ENCODE measurements at places on chromosomes 13 and 19.

- DNase-seq: peak; percentile 85
Measured at GRCh38 chr13:109785141-109785891, 1.1 kb downstream of the IRS2 start.

DNA sequence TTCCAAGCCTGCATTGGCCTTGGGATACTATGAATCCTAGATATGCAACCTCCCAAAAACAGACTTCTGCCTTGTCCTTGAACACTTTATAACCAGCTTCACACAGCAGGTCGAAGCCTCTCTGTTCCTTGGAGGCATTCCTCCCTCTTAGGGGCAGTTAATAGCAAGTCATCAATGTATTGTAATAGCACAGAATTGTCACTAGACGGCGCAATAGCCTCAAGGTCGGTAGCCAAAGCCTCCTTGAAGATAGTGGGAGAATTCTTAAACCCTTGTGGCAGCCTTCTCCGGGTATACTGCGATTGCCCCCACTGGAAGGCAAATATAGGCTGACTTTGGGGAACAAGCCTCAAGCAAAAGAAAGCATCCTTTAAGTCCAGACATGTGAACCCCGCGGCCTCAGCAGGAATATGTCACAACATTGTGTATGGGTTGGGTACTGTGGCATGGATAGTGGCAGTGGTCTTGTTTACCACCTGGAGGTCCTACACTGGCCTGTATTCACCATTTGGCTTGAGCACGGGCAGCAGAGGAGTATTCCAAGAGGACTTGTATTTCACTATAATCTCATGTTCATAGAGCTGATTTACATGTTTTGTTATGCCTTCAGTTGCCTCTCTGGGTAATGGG, 61.1 kb downstream of the ZNF431 start:
- DNase-seq: no peak

GRCh38 chr13:48155848-48156247, 60.9 kb upstream of the MED4 start:
- no peak for DNase-seq

GRCh38 chr13:94270556-94270955, 208.9 kb downstream of the DCT start:
- no peak for DNase-seq

DNA sequence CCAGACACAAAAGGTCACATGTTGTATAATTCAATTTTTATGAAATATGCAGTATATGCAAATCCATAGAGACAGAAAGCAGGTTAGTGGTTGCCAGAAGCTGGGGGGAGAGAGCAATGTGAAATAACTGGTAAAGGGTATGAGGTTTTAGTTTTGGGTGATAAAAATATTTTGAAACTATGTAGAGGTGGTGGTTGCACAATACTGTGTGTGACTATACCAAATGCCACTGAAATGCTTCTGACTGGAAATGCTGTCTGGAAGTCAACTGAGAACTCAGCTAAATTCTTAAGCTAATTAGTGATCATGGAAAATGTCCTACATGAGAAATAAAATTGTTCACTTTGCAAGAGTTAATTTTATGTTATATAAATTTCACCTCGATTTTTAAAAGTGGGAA, 65.3 kb upstream of the RXFP2 start:
- no peak for DNase-seq

- no peak for DNase-seq
Measured at GRCh38 chr13:108924134-108924533, 294.7 kb downstream of the MYO16 start.

GRCh38 chr19:30743702-30744101, 371.5 kb downstream of the ZNF536 start:
- DNase-seq: no peak

DNA sequence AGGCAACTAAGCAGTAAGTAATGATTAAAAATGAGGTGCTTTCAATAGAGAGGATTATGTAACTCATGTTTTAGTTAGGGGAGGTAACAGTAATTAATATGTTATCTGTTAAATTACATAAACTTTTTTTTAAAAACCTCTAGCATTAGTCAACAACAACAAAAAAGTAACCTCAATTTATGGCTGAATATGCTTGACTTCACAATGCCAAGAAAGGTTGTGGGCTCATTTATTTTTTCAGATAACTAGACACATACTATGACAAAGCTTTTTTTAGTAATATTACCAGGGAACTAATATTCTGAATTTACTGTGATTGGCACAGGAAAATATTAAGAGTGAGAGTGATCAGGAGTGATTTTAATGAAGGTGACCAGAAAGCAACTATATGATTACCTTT, 54.9 kb downstream of the KCNRG start:
- DNase-seq: no peak

- DNase-seq: no peak
Measured at GRCh38 chr19:19297759-19298158, 22.6 kb downstream of the SUGP1 start.

- DNase-seq: no peak
Measured at GRCh38 chr13:60286707-60287106, 110.3 kb upstream of the TDRD3 start.

- no peak for DNase-seq
Measured at GRCh38 chr19:46426035-46426505, 2.7 kb downstream of the PNMA8C start.

GRCh38 chr13:78998630-78999315, 339.8 kb upstream of the OBI1 start:
- no peak for DNase-seq

DNA sequence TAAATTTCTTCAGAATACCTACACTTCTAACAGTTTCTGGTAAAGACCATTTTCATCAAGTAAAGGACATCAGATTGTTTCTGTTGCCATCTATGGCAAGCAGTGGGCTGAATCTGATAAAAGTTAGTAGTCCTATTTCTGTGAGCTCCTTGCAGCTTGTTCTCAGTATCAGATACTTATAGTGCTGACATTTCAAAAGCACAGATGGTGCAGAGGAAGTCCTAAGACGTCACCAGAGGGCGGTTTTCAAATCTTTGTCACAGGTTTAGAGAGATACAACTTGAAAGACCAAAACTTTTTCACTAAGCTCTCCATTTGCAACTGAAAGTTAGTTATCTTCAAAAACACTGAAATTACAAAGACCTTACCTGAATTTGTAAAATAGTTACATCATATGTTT, 719.8 kb downstream of the SLITRK1 start:
- no peak for DNase-seq

DNA sequence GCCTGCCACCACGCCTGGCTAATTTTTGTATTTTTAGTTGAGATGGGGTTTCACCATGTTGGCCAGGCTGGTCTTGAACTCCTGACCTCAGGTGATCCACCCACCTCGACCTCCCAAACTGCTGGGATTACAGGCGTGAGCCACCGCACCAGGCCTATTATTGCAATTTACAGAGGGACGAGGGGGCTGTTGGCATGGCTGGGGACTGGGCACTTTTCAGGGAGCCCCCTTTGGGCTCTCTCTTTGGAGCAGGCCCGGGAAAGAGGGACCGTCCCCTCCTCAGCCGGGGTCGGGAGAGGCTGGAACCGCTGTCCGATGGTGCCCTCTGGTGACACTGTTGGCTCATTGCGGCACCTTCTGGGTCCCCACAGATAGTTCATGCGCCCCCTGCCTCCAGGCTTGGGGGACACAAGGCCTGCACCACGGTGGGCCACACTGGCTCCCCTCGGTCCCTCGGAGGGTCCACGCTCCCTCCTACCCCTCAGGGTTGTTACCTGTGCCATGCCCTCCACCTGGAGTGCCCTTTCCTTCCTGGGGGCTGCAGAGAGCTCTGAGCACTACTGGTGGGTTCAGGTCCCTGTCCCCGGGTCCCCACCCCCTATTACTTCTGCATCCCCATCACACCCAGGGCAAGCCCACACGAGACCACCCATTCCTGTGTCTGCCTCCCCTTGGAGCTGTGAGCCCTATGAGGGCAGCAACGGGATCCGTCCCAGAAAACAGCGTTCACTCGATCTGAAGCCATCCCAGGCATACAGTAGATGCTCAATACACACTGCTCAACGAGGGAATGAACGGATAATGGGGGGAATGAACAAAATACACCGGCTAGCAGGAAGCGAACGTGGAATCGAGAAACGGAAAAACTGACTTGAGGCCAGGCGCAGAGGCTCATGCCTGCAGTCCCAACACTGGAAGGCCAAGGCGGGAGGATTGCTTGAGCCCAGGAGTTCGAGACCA, 12.5 kb downstream of the FEM1A start:
- peak; percentile 80 for DNase-seq

DNA sequence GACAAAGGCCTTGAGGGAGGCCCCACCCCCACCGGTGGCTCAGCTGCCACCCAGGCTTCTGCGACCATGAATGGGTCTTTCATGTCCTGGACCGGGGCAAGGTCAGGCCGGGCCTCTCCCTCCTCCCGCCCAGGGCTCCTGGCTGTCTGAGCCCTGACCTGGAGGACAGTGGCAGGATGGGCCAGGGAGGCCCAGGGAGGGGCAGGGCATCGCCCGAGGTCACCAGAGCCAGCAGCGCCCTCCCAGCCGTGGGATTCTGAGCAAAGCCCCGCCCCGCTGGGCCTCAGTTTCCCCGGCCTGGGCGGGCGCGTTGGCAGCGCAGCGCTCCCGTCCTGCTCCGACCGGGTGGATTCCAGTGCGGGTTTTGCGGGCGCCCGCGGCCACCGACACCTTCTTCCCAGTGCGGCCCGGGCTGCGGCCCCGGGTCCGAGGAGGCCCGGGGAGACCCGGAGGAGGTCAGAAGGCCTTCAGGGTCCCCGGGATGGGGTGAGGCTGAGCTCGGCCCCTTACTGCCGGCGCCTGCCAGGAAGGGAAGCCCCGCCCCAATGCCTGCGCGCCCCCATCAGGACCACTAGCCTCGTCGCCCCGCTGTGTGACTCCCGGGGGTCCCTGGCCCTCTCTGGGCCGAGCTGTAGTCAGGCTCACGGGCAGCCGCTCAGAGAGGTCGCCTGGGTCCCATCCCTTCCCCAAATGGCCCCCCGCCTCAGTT, 24.6 kb upstream of the SEMA6B start:
- DNase-seq: no peak

- DNase-seq: no peak
Measured at GRCh38 chr13:45327253-45327955, 13.6 kb downstream of the TPT1 start.

DNA sequence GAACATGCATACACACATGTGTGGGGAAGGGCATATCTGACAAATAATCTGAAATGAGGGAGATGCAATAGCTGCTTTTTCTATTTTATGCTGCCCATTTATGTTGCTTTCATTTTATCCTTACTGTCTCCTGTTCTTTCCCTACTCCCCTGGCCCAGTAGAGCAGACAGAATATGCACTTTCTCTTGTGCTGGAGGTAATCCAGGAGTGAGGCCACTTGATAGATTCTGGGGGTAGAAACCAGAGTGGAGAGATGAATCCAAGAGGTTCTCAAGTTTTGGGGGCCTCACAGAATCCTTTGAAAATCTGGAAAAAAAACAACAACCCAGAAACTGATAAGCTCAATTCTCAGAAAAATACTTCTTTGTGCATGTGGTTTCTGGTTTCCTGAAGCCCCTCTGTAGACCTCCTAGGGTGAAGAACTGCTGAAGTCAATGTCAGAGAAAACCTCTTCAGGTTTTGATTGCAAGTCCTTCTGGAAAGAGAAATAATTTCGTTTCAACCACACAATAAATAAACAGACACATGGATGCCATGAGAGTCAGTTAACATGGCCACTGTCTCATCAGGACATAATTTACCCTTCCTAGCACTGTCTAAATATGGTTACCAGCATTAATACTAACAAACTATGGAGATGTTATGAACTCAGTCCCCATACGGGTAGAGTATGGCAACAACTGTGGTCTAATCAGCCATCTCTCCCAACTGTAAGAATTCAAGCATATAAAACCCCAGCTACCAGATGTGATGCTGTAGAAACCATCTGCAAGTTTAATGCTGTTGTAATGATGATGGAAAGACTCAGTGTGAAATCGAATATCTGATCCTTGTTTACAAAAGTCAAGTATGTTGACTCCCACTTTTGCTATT, 355.6 kb downstream of the SLC7A1 start:
- DNase-seq: no peak

DNA sequence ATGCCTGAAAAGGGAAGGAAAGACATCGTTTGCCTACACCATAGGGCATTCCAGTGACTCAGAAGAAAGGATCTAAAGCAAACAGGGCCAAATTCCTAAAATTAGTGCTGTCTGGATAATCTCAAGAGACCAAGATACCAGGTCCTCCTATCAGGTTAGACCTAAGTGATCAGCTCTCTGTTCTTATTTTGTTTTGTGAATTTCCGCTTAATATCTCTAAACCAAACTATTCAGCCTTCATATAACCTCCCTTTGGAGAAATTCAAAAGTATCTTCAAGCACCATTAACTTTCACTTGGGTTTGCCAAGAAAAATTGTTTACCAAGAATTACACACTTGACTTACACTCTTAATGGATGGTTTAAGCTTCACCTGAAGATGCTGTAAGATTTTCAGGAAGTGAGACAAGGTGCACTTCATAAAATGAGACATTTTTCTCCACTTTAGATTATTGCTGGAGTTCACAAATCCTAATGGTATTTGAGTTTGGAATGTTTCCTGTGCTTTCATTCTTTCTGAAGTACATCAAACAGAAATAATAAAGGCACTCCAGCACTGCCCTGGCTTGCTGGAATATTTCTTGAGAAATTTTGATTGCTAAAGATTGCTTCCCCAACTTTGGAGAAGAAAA, 376.1 kb downstream of the LMO7 start:
- no peak for DNase-seq

DNA sequence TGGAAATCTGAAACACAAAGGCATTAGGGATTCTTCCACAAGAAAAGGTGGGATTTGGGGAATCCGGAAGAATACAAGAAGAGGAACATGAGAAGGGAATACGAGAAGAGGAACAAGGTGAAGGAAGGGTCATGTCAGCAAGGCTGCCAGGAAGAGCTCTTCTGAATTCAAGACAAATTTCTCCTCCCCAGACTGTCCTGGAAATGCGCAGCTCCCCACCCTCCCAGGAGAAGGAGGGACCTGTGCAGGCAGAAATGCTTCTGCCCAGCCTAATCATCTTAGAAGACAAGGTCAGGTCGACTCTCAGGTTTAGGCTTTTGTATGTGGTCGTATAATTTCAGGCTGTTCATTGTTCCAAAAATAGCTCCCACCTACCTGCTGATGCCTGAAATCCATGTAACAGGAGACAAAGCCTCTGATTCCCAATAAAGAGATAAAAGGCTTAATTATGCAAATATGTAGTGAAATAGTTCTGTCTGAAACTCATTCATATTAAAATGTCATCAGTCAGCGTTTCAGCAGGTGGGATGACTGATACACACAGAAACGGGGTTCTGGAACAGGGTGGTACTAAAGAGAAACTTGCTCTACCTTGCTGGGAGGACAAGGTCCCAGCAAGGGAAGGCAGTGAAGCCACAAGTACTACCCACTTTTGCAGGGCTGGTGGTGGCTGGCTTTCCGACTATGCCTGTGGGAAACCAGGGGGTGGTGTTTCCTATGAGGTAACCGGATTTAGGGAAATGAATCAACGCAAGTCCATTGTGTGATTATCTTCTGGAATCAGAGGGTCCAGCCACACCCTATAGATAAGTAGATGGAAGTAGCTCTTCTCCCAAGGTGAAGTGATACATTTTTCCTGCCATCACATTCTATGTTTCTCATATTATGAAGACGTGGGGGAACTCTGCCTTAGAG, 76.1 kb downstream of the KL start:
- DNase-seq: no peak

GRCh38 chr13:31891472-31891871, 140.1 kb upstream of the FRY start:
- DNase-seq: no peak

All from upper lobe of right lung (tissue), 1 donor.